NCI-H1417 treated with DMSO at 0.1 percent for 48 hours (cell line): ENCODE measurements at places on chromosomes 11 and 22.

DNA sequence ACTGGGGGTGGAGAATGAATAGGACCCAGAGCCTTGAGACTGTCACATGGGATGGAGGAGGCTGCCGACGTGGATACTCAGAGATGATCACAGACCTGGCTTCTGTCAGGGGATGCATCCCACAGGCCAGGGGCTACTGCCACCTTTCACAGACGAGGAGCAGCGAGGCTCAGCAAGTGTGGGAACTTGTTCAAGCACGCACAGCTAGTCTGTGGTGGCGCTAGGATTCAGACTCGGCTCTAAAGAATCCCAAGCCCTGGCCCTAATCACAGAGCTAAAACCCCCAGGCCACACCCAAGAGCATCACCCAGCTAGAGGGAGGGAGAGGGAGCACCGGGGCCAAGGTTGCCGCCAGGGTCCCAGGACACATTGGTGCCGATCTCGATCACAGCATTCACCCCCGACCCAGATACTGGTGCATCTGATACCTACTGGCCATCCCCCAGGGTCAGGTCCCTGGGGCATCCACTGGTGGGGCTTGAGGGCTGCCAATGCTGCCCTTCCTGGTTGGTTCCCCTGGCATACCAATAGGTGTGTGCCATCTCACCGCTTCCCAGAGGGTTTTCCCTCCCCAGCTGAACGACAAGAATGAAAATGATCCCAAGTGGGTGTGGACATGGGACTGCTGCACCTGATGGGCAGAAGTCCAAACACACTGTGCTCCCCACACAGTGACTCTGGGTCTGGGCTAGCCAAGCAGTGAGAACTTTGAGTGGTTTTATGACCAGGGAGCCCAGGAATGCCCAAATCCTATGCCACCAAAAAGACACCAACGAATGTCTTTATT lies 6.2 kb downstream of the CHST1 start:
- no peak for DNase-seq

GRCh38 chr11:2806351-2807024 lies 79.1 kb downstream of the CDKN1C start:
- DNase-seq, result no peak

- DNase-seq, result no peak
Measured at GRCh38 chr11:81869351-81870065, 864.2 kb downstream of the FAM181B start.

DNA sequence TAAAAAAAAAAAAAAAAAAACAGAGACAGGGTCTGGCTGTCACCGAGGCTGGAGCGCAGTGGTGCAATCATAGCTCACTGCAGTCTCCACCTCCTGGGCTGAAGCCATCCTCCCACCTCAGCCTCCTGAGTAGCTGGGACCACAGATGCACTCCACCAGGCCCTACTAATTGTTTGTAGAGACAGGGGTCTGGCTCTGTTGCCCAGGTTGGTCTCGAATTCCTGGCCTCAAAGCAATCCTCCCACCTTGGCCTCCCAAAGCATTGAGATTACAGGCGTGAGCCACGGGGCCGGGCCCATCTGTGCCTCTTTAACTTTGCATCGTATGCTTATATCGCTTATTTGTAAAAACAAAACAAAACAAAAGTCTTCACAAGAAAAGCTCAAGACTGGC lies 3.1 kb downstream of the CPT1A start:
- DNase-seq, result no peak

DNA sequence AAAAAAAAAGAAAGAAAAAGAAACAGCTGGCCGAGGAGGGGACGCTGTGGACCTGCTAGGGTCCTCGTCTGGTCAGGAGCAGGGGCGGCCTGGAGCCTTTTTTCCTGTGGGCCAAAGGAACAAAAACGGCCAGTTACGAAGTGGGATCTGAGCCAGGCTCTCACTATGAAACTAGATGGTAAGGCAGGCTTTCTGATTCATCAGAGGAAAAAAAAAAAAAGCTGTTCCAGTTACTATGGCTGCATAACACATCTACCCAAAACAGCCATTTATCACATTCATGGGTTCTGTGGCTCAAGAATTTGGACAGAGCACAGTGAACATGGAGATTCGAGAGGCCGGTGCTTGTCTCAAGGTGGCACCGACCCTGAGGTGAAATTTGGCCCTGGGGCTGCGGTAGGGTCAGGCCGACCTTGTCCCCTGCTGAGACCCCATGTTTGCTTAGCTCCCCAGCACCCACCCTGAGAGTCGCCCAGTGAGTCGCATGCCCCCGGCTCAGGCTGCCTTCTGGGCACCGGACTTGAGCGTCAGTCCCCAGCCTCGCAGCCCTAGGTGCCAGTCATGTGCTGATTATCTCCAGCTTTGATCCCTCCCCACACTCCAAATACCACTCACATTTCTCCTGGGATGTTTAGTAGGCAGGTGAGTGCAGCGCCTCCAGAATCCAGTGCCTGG lies 34.2 kb downstream of the MRGPRD start:
- no peak for DNase-seq
